ENCODE measurements at places on chromosomes 16 and 17.

DNA sequence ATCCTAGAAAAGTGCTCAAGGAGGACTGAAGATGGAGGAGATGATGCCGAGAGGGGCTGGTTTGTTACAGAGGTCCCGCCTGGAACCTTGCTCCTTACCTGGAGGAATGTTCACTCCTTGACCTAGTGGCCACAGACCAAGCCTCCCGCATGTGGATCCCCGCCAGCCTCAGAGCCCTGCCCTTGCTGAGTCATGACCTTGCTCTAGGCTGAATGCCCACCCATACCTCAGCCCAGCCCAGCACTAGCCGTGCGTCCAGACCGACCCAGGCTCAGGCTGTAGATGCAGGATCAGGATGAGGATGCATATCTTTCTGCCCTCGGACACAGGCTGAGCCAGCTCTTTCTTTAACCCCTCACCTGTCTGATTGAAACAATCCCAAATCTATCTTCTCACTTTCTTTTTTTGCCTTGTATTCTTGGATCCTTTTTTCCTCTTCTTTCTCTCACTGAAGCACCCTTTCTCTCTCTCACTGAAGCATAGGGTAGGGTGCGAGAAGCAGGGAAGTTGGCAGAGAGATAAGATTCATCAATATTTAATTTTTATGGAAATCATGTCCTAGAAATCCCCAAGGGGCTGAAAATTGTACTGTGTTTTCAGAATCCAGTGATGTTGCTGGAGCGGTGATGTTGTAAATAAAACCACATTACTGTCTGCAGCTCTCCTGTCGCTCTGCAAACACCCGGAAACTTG is 34.9 kb downstream of the WSCD1 start:
- DNase-seq = no peak

DNA sequence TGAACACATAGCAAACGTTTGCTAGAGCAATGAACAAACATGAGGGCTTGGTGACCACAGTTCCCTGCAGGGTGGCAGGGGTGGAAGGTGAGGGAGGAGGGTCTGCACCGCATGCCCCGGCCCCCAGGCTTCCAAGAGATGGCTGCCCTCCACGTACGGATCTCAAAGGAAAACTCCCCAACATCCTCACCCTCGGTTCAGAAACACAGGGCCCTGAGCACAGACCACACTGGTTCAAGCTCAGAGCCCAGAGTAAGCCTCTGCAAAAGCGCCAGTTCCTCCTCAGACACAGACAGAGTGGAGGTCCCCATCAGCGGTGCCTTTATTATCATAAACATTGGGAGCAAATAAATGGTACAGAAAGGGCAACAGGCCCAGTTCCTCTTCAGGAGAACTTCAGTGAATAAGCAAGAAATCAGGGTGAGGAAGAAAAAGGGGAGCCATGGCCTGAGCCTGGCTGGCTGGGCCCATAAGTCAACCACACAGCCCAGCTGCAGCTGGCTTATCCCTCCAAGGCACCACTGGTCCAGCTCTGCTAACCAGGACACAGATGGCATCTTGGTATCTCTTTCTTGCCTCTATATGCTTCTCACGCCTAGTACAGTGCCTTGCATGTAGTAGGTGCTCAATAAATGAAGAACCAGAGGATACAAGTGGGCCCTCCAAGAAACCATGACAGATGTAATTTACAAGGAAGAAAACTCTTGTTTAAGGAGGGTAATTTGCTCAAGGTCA is 11.0 kb downstream of the MPO start:
- DNase-seq = no peak

- DNase-seq = no peak
These were observed 40.7 kb downstream of the VAC14 start for GRCh38 chr16:70760221-70760620.

DNA sequence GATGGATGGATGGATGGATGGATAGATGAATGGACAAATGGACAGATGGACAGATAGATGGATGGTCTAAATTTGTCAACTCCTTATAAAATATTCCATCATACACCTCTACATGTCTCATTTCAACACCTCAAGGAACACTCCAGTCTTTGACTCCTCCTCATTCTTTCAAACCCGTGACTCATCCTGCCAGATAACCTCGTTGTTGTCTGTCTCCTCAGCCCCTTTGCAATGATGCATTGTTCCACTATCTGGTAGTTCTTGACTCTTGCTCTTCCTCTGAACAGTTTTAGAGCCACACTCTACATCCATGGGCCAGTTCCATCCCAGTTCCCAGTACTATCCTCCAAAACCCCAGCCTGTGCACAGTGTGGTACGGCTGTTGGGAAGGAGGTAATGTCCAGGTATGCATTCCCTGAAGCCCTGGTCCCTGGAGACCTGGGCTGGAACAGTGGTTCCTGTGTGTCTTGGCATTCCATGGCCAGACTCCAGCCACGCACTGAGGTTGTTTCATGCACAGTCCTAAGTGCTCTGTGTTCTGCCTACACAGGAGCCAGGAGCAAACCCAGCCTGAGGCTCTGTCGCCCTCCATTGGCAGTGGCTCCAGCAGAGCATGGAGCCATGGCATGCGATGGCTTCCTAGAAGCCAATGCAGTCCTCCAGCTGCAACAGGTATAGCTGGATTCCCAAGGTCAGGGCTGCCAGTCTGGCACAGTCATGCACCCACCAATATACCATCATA is 105.7 kb downstream of the C17orf67 start:
- no peak for DNase-seq

DNA sequence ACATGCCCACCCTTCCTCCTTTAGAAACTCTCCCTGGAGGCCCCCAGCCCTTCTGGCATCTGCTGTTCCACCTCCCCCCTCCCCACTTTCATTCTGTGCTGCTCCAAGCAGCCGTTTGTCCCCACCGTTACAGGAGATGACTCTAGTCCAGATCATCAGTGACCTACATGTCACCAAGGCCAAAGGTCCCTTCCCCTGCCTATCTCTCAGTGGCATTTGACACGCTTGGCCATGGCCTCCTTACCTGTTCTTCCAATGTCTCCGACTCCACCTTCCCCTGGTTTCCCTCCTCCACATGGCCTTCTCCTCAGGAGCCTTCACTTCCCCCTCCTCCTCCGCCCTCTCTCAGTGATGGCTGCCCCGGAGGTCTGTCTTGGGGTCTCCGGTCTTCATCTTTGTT is 9.4 kb downstream of the TMEM92 start:
- DNase-seq = no peak
